ENCODE measurements at places on chromosomes 3 and 15.

GRCh38 chr3:56624725-56625124 lies 58.3 kb downstream of the TASOR start:
- DNase-seq = no peak

DNA sequence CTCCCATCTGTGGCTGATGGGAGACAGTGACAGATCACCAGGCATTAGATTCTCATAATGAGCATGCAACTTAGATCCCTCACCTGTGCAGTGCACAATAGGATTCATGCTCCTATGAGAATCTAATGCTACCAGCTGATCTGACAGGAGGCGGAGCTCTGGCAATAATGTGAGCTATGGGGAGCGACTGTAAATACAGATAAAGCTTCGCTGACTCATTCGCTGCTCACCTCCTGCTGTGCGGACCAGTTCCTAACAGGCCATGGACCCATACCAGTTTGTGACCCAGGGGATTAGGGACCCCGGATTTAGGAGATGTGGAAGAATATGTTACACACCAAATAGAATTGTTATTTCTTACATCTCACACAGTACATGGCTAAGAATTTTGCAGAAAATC lies 6.7 kb downstream of the ARGFX start:
- no peak for DNase-seq

- DNase-seq = no peak
These were observed 39.4 kb downstream of the TNK2 start for GRCh38 chr3:195868866-195869412.

GRCh38 chr3:171508676-171509075 lies 48.5 kb upstream of the TNIK start:
- no peak for DNase-seq

DNA sequence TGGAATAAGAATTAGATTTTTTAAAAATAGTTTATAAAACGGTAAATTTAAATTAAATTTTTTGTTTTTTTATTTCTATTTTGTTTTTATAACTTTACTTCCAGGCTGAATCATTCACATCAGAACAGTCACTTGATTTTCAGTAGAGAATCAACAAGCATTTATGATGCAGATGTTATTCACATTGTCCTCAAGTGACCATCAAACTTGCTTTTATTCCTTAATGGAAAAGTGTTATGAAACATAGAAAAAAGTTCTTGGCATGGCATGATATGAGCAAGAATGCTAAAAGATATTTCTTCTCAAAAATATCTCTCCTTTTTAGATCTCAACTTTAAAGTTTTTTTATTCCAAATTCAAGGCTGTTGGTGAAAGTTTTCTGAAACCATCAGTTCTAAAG lies 70.9 kb upstream of the TGFBR2 start:
- DNase-seq = no peak

DNA sequence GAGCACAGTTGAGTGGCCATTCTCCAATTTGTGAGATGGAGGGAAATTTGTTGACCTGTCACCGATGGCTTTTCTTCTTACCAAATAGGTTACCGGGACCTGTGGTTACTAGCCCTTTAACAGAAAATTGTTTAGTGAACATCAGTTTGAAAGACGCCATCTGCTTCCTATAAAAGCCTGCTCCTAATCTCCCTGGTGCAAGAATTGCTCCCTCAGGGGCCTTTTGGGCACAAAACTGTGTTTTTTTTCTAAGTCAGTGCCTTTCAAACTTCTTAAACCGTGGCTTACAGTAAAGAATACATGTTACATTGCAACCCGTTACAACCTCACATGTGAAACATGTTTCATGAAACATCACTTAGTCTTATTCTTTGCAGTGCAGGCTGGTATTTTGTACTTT lies 15.0 kb downstream of the CACNA2D3 start:
- DNase-seq = no peak

- DNase-seq = peak; percentile 79
These were observed 8.2 kb downstream of the SLC6A6 start for GRCh38 chr3:14410503-14411165.

DNA sequence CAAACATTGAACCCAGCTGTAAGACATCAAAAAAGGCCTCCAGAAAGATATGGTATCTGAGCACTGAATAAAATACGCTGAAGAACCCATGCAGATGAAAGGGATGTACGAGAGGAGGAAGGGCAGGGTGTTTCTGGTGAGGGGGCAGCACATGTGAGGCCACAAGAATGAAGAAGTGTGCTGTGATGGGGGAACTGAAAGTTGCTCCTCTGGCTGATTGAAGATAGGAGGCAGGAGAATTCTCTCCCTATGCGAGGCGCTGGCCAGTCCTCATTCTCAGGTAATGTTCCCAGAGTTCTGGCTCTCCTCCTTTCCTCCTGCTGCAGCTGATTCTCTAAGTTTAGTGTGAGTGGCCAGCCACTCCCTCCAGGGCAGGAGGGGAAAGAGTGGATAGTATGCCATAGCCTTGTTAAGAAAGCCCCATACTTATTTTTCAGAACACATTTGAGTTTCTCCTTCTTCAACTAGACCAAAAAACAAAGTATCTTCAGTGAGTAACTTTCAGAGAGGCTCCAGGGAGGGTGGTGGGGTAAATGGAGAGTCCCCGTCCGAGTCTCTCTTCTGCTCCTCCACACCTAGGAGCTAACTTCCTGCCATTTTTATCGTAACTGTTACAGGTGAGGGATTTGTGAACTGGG lies 26.9 kb upstream of the MYO1E start:
- peak; percentile 60 for DNase-seq

DNA sequence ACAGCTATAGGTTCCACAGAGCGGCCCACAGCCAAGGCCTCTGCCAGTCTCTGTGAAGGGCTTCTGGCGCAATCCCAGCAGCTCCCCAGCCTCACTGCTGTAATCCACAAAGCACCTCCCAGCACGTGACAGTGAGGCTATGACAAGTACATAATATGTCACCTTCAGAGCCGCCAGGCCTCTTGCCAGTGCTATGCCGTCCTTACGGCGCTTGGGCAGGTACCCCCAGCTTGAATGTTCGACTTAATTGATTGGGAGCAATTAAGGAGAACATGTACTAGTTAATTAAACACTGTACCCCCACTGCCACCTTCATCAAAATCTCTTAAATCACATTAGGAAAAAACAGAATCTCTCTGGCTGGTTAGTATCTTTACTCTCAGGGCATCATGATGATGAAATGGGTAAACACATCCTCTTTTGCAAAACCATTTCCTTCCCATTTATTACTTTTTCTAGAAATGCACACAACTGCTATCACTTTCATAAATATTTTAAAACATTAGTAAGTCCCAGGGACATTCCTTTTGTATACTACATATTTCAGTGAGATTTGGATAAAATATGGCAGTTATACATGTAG lies 169.9 kb downstream of the XXYLT1 start:
- DNase-seq = peak; percentile 77

DNA sequence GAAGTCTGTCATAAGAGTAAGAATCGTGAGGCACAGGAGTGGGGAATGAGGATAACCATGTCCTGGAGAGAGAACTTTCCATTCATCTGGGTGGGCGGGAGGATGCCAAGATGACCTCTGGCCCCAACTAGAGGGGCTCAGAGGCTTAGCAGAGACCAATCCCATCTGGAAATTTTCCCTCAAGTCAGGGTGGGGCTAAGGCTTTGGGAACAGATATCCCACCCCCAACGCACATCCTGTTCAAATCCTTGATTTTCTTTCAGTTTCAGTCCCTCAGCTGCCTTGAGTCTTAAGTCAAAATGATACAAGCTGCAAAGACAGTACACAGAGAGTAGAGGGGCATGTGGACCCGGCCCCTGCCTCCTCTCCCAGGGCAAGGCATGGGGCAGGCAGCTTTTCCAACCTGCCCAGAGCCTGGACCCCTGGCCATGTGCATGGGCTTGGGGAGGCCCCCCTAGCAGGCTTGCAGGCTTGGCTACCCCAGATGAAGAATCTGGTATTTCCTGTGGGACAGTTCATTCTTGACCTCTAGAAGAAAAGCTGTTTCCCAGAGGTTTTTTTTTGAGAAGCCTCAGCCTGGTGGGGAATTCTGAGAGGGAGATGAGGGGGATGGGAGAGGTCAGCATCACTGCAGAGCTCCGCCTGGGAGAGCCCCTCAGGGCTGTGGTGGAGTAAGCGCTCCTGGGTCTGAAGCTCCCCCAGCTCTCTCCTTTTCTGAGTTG lies 109.7 kb upstream of the HACD2 start:
- no peak for DNase-seq

- DNase-seq = no peak
These were observed 29.9 kb downstream of the IGSF10 start for GRCh38 chr3:151430821-151431484.

- no peak for DNase-seq
These were observed 4.1 kb downstream of the MINAR1 start for GRCh38 chr15:79436037-79436780.

DNA sequence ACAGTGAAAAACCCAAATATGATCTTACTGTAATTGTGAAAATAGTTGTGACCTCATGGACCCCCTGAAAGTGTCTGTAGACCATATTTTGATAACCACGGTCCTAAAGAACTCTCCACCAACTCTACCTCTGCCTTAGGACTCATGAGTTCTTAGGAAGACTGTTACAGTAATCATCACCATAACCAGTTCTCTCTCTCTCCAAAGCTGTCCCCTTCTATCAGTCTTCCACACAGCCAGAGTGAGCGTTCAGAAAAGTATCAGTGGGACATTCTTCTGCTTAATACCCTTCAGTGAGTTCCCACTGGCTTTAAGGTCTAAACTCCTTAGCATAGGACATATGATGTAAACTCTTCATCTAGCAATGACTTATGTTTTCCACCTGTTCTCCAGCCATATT lies 27.6 kb upstream of the ST6GAL1 start:
- DNase-seq = no peak

DNA sequence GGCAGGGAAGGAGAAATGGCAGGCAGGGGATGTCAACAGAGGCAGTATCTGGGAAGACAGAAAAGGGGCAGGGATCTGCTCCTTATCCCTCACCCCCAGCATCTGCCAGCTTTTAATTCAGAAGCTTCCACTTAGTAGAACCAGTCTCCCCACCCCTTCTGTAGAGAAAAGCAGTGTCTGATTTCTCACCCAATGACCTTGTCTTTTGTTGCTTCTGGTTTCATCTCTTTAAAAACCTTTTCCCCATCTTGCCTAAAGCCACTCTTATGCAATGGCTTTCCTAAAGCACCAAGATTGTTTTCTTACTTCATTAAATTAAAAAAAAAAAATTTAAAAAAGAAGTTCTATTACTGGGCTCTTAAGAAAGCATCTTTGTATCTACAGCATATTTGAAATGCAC lies 27.8 kb downstream of the ARHGEF3 start:
- DNase-seq = no peak

DNA sequence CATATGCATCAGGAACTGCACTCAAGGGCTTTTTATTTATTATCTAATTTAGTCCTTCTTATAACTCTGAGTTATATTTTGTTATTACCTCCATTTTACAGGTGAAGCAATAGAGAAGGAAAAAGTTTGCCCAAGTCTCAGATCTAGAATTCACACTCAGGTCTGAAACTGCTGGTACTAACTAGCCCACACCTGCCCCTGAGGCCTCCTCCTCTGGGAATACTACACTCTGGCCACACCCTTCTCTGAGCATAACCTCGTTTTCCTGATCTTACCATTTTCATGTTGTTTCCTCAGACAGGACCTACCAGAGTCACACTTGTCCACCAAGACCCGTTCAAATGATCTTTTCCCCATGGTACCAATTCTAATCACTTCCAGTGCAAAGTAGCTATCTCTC lies 94.1 kb upstream of the CHRM5 start:
- no peak for DNase-seq

DNA sequence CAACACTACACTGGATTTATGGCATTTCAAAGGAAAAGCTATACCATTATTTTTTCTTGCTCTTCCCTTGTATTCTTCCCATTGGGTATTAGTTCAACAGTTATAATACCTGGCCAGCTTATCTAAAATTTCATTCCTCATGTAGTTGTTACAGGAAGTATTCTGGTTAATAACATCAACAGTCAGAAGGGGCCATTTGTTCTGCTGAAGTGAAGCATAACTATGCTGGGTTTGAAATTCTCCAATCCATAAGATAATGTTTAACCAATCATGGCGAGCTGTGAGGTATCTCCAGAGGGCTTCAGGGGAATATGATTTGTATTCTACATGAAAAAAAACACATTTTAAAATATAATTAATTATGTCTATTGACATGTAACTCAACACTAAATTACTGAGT lies 43.4 kb downstream of the SPG11 start:
- DNase-seq = no peak

DNA sequence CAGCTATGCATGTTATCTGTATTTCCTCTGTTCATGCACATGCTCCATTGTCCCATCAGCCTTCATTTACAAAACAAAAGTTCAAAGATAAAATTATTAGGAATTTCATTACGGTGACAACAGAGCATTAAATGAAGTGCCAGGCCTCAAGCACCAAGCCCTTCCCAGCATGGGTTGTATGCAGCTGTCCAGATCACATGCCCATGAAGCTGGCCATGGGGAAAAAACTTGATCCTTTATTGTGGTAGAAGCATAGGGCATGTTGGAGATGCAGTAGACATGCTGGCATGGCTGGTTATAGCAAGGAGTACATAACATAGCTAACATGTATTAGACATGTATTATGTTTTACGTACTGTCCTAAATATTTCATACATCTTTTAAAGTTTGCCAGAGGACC lies 4.1 kb upstream of the THRB start:
- no peak for DNase-seq

DNA sequence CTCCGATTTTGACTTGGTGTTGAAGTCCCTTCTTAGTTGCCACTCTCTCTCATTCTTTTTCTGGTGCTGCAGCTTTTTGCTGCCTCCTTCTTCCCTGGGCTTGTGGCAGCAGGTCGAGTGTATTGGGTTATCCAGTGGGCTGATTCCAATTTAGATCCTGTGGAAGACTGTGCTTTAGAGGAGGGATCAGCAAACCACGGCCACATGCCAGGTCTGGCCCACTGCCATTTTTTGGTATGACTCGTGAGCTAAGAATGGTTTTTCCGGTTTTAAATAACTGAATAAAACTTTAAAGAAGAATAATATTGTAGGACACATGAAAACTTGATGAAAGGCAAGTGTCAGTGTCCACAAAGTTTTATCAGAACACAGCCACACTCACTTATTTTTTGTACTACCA lies 330.5 kb downstream of the ROBO2 start:
- no peak for DNase-seq

GRCh38 chr3:58025837-58026569 lies 17.8 kb downstream of the FLNB start:
- DNase-seq = no peak

GRCh38 chr15:69675731-69676130 lies 223.1 kb downstream of the RPLP1 start:
- no peak for DNase-seq

- DNase-seq = no peak
These were observed 358.0 kb upstream of the TGFBR2 start for GRCh38 chr3:30248423-30248822.

DNA sequence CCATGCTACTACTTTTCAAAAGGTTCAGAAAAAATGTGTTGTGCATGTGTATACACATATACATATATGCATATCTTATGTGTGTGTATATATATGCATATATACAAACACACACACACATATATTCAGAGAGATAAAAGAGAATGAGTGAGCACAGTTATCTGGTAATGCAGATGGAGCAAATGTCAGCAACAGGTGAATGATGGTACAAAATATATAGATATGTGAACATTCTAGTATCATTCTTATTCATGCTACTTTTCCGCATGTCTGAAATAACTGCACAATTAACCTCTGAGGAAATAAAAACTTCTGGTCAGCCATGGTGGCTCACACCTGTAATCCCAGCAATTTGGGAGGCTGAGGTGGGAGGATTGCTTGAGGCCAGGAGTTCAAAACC lies 222.6 kb upstream of the NANOGP8 start:
- DNase-seq = no peak

GRCh38 chr15:40317580-40317979 lies 5.9 kb upstream of the INAFM2 start:
- DNase-seq = no peak

Measured in CD4-positive, alpha-beta T cell treated with Interleukin-1 beta for 1 hour (primary cell).